ENCODE measurements at places on chromosomes 3 and 15. TPM values are rescaled to one million over a fixed set of nuclear protein-coding genes. Genes with fewer than 3 reads are reported as not detected.

DNA sequence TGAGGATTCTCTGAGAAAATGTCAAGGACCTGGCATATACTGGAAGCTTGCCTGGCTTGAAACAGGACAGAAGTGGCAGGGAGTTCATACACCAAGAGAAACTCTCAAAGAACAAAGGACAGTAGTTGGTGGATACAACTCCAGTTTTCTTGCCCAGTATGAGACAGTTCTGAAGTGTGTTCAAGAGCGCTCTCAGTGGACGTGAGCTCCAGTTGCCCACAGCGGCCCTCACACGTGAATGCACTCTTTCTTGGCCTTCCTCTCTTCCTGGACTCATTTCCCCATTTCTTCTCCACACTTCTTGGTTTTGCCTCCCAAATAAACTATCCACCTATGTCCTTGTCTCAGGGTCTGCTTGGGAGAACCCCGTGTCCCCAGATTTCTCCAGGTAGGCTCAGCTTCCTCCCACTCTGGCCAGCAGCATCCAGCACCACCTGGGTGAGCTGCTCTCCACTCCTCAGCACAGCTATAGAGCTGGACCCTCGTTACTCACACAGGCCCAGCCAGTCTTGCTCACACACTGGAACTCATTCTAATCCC lies 54.5 kb downstream of the DCLK3 start:
- DNase-seq, result no peak

DNA sequence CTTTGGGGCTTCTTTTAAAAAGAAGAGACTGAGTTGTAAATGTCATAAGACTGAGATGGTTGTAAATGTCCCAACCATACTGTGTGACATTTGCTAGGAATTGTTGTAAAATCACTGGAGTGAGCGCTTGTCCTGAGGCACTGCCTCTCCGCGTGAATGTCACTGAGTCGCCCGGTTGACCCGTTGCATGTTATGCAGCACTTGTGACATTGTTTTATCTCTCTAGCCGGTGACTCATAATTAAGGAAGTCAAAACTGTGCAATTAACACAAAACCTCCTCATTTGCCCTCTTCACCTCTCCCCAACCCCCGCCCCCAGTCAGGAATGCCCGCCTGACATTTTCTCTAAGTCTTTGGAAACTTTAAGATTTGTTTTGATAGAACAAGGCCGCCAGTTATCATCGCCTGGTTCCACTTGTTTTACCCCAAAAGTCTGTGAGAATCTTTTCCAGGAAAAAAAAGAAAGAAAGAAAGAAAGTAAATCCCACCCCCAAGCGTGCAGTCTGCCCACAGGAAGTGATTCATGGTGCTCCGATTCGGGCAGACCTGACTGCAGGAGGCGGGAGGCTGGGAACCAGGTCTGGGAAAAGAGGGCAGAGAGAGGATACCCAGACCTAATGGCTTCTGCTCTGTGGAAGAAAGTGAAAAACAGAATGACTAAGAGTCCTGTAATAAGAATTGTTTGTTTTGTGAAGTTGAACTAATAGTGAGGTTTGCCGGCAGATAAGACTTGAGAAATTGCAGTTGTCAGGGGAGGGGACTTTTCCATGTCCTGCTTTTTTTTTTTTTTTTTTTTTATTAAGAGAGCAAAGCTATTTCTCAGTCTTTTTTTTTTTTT lies 84.8 kb downstream of the SMAD3 start:
- DNase-seq, result no peak

- no peak for DNase-seq
Measured at GRCh38 chr15:95440712-95441111, 889.8 kb upstream of the NR2F2 start.

DNA sequence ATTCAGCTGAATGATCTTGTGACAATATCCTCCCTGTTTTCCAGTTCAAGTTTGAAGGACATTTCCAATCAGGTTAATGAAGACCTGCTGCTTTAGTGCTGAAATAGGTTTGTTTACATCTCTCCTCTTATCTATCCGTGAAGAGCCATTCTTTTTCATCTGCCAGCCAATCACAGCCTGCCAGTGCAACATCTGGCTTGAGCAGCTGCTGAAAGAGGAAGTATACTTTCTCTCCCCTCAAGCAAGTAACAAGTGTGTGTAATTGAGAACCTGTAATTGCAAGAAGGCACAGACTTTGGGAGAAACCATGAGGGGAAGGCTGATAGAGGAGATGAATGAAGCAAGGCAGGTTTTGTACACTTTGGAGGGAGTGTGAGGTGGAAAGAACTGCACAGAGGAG lies 404.3 kb downstream of the AGBL1 start:
- no peak for DNase-seq

DNA sequence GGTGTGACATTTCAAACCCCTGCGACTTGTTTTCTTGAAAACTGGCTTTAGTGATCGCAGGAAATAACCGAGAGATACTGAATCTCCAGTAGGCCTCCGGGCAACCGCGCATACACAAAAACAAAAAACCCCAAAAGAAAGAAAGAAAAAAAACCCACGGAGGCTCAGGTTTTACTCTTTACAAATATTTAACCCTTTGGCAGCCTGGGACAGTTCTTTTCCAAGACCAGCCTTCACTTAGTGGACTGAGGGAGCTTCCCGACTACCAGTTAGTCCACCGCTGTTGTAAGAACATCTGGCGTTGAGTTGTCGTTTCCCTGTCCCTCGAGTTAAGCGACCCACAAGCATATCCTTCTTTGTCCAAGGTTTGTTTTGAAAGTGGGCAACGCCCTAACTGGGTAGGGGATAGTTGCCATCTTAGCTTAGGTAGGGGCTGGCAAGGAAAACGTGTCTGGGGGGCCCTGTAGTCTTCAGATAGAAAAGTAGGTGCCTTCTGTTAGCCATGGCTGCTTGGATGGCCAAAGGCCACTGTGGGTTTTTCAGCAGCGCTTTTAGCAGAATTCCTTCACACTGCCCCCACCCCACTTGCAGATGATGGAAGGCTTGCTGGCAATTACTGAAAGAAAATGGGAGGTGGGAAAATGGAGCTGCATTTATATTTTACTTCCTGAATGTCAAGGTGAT lies 6.9 kb downstream of the ISL2 start:
- no peak for DNase-seq

Gene PLCB2
- total RNA-seq, result 13.0 TPM

Gene ABHD17C
- total RNA-seq, result 32.4 TPM

Data from prostate gland (tissue), 2 donors.